NCI-H524 (cell line): ENCODE measurements at places on chromosomes 16 and 17.

DNA sequence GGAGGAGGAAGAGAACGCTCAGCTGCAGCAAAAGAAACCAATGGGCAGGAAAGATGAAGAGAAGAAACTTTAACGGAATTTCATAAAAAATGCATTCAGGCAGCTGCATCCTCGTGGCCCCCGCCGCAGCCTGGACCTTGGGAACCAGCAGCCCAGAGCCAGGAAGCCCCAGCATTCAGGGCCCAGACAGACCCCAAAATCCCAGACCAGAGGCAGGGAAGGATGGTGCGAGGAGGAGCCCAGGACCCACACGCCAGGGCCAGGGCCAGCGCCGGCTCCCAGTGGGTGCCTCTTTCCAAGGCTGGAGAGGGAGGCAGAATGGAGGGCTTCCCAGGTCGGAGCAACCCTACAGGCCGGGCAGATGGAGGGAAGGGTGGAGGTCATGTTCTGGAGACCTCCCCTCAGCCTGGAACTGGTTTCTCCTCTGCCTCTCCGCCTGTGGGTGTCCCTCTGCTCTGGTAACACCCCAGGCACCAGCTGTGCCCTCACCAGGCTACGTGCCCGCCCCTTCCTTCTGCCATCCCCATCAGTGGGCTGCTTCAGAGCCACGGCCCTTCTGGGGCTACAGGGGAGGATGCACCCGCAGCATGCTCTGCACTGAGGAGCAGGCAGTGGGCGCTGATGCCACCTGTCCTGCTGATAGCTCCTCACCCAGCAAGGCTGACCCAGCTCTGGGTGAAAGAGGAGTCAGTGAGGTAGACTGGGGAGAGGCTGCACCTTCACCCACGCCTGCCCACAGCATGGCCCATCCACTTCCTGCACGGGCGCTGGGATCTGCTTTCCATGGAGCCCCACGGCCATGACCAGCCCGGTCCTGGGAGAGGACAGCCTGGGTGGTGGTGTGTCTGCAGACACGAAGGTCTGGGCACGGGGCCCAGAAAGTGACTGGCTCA lies 1.2 kb upstream of the MIF4GD start:
- peak; percentile 68 for DNase-seq

DNA sequence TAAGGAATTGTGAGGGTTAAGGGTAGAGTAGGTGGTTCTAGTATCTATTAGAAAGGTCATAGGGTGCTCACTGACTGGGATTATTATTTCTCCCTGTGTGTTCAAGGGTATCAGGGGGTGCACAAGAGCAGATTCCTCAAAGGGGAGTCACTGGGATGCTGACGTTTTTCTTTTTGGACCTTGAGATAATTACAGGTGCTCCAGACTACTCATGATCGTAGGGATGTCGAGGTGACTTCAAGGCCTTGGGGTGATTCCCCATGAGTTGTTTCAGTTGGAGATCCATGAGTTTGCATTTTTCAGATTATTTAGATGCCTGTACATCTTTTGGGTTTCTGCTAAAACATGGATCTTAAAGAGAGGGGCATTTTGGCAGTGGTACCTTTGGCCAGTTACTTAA lies 41.4 kb upstream of the TEKT1 start:
- no peak for DNase-seq

DNA sequence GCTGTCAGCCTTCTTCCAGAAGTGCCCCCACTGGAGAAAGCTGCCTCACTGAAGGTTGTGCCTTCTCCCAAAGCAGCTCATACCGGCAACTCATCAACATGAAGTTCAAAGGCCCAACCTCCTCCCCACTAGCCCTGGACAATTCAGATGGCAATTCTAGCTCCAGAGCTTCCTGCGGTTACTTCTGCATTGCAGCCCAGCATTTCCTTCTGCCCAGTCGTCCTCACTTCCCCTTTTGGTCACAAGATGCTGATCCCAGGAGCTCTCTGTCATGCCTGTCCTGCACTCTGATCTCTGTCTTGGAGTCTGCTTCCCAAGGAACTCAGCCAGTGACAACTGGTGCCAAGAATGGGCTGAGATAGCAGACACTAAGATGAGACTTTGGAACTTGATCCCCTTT lies 178.2 kb upstream of the SOX9 start:
- no peak for DNase-seq

GRCh38 chr16:59886021-59886420 lies 1151.9 kb upstream of the GOT2 start:
- DNase-seq: no peak

DNA sequence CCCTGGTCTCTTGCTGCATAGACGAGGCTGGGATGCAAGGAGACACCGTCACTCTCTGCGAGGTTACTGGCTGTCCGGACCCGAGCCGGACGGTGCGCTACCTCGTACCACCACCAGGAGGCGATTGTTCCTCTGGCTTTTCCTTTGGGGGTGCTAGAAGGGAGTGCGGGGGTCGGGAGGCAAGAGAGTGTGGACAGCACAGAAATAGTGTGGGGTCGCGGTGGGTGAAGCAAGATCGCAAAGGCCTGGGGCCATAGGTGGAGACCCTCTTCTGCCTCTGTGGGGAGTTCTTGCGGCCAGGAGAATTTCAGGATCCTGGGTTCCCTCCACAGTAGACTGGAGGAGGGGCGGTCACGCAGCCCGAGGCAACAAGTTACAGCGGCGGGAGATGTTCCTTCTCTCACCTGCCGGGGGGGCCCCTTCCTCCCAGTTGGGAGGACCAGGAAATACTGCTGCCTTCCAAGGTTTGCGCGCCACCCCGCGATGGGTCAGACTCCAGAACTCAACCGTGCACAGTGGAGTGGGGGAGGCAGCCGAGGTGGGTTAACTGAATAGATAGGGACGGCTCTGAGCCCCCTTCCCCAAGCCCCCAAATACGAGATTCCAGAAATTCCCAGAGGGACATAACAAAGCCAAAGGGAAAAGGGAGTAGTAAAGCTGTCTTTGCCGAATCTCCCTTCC lies 6.9 kb downstream of the PHOSPHO1 start:
- DNase-seq: peak; percentile 41

DNA sequence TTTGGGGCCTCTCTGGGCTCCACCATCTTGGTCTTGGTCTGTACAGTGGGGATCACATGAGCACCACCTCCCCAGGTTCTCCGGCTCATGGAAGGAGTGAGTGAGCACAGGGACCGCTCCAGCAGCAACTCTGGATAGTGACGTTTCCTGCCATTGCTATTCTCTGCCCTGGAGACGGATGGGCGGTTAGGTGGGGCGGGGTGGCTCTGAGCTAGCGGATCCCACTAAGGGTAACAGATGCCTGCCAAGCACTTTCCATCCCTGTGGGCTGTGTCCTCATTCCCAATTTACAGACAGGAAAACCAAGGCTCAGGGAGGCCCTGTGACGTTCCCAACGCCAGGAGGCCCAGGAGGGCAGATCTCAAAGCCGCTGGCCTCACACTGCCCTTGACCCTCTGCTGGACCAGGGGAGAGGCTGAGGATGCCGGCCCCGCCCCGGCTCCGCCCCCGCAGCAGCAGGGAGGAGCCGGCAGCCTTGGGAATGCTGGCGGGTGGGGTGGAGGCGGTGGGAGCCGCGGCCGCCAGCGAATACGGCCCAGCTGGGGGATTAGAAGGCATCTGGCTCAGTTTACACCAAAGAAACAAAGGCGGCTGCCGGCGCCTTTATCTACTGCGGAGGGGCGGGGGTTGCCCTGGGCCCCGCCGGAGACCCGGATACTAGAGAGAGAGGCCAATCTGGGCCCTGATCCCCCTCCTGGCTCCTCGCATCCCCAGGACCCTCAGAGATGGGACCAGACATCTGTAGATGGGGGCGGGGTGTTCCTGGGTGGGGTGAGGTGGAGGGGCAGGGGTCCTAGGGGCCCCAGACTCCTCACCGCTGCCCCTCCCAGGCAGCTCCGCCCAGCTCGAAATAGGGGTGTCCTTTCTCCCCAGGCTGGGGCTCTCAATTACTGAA lies 122.3 kb upstream of the CIBAR2 start:
- peak; percentile 83 for DNase-seq

DNA sequence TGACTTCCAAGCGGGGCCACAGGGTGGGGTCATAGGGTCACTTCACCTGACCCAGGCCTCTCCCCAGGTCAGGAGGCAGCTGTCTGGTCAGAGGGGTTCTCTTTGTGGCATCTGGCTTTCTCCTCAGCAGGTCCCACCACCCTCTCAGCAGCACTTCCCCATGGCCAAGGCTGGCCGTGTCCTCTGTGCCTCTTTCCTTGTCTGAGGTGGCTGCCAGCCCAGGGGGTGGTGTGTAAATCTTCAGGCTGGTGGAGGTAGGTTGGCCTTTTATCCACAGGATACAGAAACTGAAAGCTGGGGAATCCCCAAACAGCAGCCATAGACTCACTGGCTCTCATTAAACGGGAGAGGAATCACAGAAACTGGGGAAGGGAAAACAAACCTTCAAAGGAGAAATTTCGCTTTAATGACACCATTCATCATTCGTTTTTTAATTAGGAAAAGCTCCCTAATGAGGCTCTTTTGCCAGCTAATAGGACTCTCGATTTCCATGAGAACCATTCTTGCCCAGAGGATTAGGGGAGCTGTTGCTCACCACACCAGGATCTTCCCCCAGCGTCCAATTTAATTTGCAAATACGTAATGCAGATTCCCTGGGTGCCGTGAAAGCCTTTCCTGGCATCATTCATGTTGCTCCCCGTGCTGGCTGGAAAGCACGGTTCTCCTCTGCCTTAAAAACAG lies 18.0 kb downstream of the C17orf75 start:
- no peak for DNase-seq

- peak; percentile 50 for DNase-seq
Observed at GRCh38 chr17:42276609-42277341, 584 bp upstream of the STAT5B start.
